ENCODE measurements at places on chromosomes 7 and 10. TPM values are rescaled to one million over a fixed set of nuclear protein-coding genes. Genes with fewer than 3 reads are reported as not detected.

SYT15B gene
- total RNA-seq: 0.59 TPM

KAZALD1 gene
- 17.7 TPM for total RNA-seq

SGCE gene
- total RNA-seq: 113 TPM

CLDN4 gene
- total RNA-seq: 75.4 TPM

RPEL1 gene
- not detected for total RNA-seq

PNLIPRP3 gene
- total RNA-seq: 5.8 TPM

GIMAP6 gene
- total RNA-seq: 8.0 TPM

MMP21 gene
- 0.20 TPM for total RNA-seq

PILRA gene
- total RNA-seq: 3.2 TPM

PNPLA8 gene
- 37.3 TPM for total RNA-seq

FAM13C gene
- total RNA-seq: 16.8 TPM

RAB19 gene
- total RNA-seq: 0.49 TPM

HIPK2 gene
- 7.7 TPM for total RNA-seq

TMEM229A gene
- not detected for total RNA-seq

CAMK2G gene
- 19.2 TPM for total RNA-seq

PALD1 gene
- total RNA-seq: 8.6 TPM

ADK gene
- total RNA-seq: 42.5 TPM

RADIL gene
- total RNA-seq: 2.2 TPM

AKR1E2 gene
- total RNA-seq: 15.5 TPM

CDC14C gene
- not detected for total RNA-seq

SEMA3E gene
- 7.5 TPM for total RNA-seq

OR6V1 gene
- not detected for total RNA-seq

TRIM74 gene
- total RNA-seq: not detected

LRMDA gene
- total RNA-seq: 12.7 TPM

LRRN3 gene
- 2.5 TPM for total RNA-seq

KCTD7 gene
- 10.8 TPM for total RNA-seq

SUGCT gene
- total RNA-seq: 5.2 TPM

INMT gene
- total RNA-seq: 5.9 TPM

TNS3 gene
- total RNA-seq: 44.7 TPM

CNPY1 gene
- total RNA-seq: 0.10 TPM

HOXA7 gene
- 1.5 TPM for total RNA-seq

OGDHL gene
- total RNA-seq: 0.89 TPM

ANKRD30A gene
- 0.30 TPM for total RNA-seq

CLDN3 gene
- 0.20 TPM for total RNA-seq

TMEM270 gene
- total RNA-seq: not detected

CPA2 gene
- not detected for total RNA-seq

STEAP1 gene
- 16.3 TPM for total RNA-seq

ZP3 gene
- 0.79 TPM for total RNA-seq

NPFFR1 gene
- 0.59 TPM for total RNA-seq

PLPP4 gene
- 5.3 TPM for total RNA-seq

AKR1D1 gene
- total RNA-seq: not detected

VPS37D gene
- 3.6 TPM for total RNA-seq

PIP gene
- total RNA-seq: not detected

MBL2 gene
- not detected for total RNA-seq

DYNC1I1 gene
- 1.1 TPM for total RNA-seq

CYP2C18 gene
- 3.0 TPM for total RNA-seq

SIRT1 gene
- 24.1 TPM for total RNA-seq

C10orf90 gene
- total RNA-seq: 1.2 TPM

FAM25C gene
- not detected for total RNA-seq

CNNM1 gene
- 0.20 TPM for total RNA-seq

Measured in skin of body (tissue), 3 donors.